ENCODE measurements at places on chromosomes 1 and 21.
A peak's percentile ranks its signal among the peaks of the same experiment; 100 is the strongest.

DNA sequence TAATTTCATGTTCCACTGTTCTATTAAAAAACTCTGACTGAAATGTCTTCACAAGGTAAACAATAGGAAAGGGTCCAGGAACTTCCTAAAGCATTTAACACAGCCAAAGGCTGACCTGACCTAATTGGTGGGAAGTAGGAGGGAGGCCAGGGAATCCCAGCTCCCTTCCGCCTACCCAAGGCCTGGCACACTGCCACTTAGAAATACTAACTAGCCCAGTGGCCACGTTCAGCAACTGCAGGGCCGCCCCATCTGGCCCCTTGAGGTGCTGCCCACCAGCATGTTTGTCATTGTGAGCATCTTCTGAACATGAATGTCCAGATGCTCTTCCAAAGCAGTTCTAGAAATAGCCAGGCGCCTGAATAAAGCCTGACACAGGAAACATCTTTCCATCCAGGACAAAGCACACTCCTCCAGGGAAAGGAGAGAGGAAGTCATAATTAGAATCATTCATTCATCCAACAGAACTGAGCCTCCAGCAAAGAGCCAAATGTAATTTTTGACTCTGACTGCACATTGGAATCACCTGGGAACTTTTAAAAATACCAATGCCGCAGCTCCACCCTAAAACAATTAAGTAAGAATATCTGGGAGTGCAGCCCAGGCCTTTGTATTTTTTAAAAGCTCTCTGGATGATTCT is 44.6 kb upstream of the BCL9 start:
- DNase-seq: no peak

DNA sequence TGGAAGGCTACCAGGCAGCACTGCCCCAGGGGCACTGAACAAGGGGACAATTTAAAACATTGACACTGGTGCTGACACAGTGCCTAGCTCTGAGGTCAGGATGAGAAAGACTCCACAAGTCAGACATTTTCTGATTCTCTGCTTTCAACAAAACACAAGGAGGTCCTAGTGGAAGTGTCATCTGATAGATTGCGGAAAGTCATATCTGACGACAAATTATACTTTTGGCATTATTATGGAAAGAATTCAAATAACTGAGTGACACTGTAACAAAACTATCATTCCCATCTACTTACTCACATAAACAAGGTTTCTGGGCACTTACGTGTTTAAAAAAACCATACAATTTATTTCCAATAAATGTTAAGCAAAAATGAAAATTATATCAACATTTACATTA is 123.5 kb downstream of the SLC45A1 start:
- DNase-seq: no peak

DNA sequence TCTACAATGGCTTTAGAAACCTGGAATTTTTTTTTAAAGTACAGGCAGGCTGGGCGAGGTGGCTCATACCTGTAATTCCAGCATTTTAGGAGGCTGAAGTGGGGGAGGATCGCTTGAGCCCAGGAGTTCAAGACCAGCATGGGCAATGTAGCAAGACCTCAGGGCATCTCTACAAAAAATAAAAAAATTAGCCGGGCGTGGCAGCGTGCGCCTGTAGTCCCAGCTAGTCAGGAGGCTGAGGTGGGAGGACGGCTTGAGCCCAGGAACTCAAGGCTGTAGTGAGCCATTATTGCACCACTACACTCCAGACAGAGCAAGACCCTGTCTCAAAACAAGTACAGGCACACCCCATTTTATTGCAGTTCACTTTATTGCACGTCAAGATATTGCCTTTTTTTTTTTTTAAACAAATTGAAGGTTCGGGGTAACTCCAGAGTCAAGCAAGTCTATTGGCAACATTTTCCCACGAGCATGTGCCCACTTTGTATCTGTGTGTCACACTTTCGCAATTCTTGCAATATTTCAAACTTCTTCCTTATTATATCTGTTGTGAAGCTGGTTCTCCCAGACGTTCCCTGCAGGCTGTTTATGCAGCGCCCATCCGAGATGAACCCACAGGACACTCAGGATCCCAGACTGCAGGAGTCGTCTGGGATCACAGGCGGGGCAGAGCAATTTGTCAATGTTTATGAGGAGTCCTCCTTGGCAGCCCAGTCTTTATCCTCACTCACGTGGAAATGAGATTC is 4.7 kb downstream of the HES2 start:
- DNase-seq: no peak

- peak; percentile 71 for DNase-seq
These were observed 1.9 kb downstream of the CSMD2 start for GRCh38 chr1:34162852-34163766.

GRCh38 chr1:50139339-50140181 is 30.8 kb downstream of the ELAVL4 start:
- no peak for DNase-seq

DNA sequence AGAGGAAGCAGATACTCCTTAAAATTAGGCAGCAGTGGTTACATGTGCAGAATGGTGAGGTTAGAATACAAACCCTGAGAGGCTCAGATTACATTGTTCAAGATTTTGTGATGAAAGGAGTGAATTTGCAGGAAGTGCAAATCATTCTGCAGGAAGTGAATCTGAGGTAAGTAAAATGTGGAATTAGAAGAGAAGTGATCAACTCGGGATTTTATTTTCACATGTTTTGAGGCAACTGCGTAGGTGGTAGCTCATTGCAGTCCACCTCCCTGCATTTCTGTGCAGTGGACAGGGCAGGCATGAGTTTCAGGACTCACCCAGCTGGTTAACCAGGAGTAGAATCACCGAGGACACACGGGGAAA is 2.1 kb upstream of the PLA2G2C start:
- DNase-seq: no peak

GRCh38 chr1:42324398-42325013 is 10.5 kb downstream of the FOXJ3 start:
- DNase-seq: no peak

Measured in activated CD4-positive, alpha-beta T cell treated with anti-CD3 and anti-CD28 coated beads, Interleukin-2, amount 10 ng/mL, durations not matched to agents 24 days and 14 days (primary cell).